ENCODE measurements at places on chromosomes 1 and 21. TPM values are rescaled to one million over a fixed set of nuclear protein-coding genes. Genes with fewer than 3 reads are reported as not detected.

DNA sequence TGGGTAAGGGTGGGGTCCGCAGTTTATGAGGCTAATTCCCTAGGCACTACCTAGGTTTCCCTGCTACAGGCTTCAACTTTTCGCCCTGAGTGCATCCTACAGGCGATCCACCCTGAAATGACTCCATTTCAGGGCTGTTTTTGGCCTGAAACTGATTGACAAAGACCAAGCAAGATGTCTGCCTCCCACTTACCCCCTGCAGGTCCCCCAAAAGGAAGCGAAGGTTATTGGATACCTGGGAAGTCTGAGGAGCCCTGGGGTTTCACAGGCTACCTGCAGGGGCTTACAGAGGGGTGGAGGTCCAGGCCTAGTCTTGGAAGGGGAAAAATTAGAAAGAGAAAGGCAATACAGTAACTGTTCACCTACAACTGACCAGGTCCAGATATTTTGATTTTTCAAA lies 3.3 kb upstream of the TBX15 start:
- H3K4me1 ChIP-seq: peaks cover 25% of the 10 kb centered on the region
- no peak for DNase-seq
- no peak overlapping the region for H3K27ac ChIP-seq
- no peak overlapping the region for H3K4me3 ChIP-seq
- no peaks in the 10 kb centered on the region for H3K36me3 ChIP-seq

RGS4 gene
- 32.6 TPM for total RNA-seq

DNA sequence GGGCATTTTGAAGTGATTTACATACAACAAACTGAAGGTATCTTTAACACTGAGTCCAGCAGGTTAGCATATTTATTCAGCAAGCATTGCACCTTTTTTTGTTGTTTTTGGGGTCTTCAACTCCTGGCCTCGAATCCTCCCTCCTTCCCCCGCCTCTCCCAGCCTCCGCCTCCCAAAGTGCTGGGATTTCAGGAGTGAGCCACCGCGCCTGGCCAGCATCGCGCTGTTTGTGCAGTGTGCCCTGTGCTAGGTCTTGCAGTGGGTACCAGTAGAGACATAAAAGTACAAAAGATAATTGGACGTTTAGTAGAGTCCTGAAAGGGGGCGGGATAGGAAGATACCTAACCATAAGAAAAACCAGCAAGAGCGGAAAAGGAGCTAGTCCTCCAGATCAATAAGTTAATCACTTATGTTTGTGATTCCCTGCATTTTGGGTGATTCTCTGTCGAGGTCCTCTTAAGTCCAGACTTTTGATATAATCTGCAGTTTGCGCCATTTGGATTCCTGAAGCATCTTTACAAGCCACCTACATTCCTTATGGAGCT lies 111.8 kb downstream of the OSBPL9 start:
- DNase-seq: no peak
- no peaks in the 10 kb centered on the region for H3K27me3 ChIP-seq
- peaks cover 28% of the 10 kb centered on the region for H3K4me1 ChIP-seq
- peak overlapping the region; percentile 75 for H3K4me3 ChIP-seq
- no peaks in the 10 kb centered on the region for H3K36me3 ChIP-seq

GRCh38 chr1:100730130-100730529 lies 10.6 kb downstream of the VCAM1 start:
- no peak overlapping the region for H3K27ac ChIP-seq
- no peak overlapping the region for H3K4me3 ChIP-seq
- peaks cover under 1% of the 10 kb centered on the region for H3K4me1 ChIP-seq
- H3K27me3 ChIP-seq: no peaks in the 10 kb centered on the region

C1QTNF12 gene
- 12.5 TPM for total RNA-seq

DNA sequence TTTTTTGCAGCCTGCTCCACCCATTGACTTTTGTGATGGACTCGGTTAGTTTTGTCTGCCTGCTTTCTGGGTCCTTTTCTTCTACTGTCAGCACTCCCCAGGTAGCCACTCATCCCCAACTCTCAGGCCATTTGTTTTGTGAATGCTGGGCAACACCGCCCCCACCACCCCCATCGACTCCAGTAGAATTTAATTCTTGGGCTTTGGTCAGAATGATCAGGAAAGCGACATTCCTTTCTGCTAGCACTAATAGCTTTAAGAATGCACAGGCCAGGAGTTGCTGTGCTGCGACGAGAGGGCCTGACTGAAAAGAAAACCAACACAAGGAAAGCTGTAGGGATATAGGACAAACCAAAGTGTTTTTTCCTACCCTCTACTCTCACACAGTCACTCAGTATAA lies 144.4 kb downstream of the CDC7 start:
- peaks cover under 1% of the 10 kb centered on the region for H3K4me1 ChIP-seq
- H3K36me3 ChIP-seq: no peaks in the 10 kb centered on the region
- no peak for DNase-seq
- no peaks in the 10 kb centered on the region for H3K27me3 ChIP-seq
- H3K27ac ChIP-seq: no peak overlapping the region

GRCh38 chr1:227946624-227947385 lies 927 bp downstream of the WNT9A start:
- H3K27ac ChIP-seq: no peak overlapping the region
- H3K27me3 ChIP-seq: no peaks in the 10 kb centered on the region
- peaks cover 10% of the 10 kb centered on the region for H3K4me1 ChIP-seq
- no peaks in the 10 kb centered on the region for H3K36me3 ChIP-seq
- no peak for DNase-seq
- H3K4me3 ChIP-seq: peak overlapping the region; percentile 74

CENPS gene
- total RNA-seq: 10.4 TPM

DNA sequence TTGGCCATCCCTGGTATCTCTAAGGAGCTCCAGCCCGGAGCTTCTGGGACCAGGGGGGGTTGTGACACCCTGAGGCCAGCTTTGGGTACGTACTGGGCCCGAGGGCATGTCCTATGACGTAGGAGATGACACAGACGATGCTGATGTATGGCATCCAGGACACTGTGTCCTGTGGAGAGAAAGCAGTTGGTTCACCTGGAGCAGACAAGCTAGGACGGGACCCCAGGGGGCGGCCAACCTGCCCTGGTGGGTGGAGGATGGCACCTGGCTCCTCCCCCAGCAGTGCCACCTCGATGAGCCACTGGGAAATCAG lies 12.1 kb upstream of the SLC2A7 start:
- no peaks in the 10 kb centered on the region for H3K36me3 ChIP-seq
- H3K27ac ChIP-seq: no peak overlapping the region
- no peak overlapping the region for H3K4me3 ChIP-seq

- no peak overlapping the region for H3K27ac ChIP-seq
- no peak overlapping the region for H3K4me3 ChIP-seq
- H3K4me1 ChIP-seq: no peaks in the 10 kb centered on the region
- DNase-seq: no peak
Measured at GRCh38 chr1:14442669-14443068, 155.8 kb upstream of the KAZN start.

TSACC gene
- not detected for total RNA-seq

GRCh38 chr1:8004113-8004802 lies 21.9 kb downstream of the ERRFI1 start:
- no peak overlapping the region for H3K4me3 ChIP-seq
- H3K27ac ChIP-seq: peak overlapping the region; percentile 19
- H3K27me3 ChIP-seq: no peaks in the 10 kb centered on the region
- H3K4me1 ChIP-seq: peaks cover 6% of the 10 kb centered on the region
- peaks cover 4% of the 10 kb centered on the region for H3K36me3 ChIP-seq

- no peak for DNase-seq
- no peaks in the 10 kb centered on the region for H3K4me1 ChIP-seq
- no peak overlapping the region for H3K27ac ChIP-seq
- no peaks in the 10 kb centered on the region for H3K27me3 ChIP-seq
- H3K4me3 ChIP-seq: no peak overlapping the region
Measured at GRCh38 chr1:231653632-231654031, 27.0 kb downstream of the DISC1 start.

- DNase-seq: no peak
- H3K27me3 ChIP-seq: no peaks in the 10 kb centered on the region
- H3K4me1 ChIP-seq: no peaks in the 10 kb centered on the region
- H3K4me3 ChIP-seq: no peak overlapping the region
Measured at GRCh38 chr1:189103956-189104355, 1373.7 kb downstream of the BRINP3 start.

GRCh38 chr1:183652107-183652506 lies 1.0 kb downstream of the APOBEC4 start:
- H3K27ac ChIP-seq: no peak overlapping the region
- H3K27me3 ChIP-seq: no peaks in the 10 kb centered on the region
- DNase-seq: no peak
- no peak overlapping the region for H3K4me3 ChIP-seq
- H3K36me3 ChIP-seq: no peaks in the 10 kb centered on the region

SPATA45 gene
- total RNA-seq: not detected

- H3K27me3 ChIP-seq: no peaks in the 10 kb centered on the region
- H3K36me3 ChIP-seq: no peaks in the 10 kb centered on the region
- no peaks in the 10 kb centered on the region for H3K4me1 ChIP-seq
- no peak for DNase-seq
- H3K27ac ChIP-seq: no peak overlapping the region
Measured at GRCh38 chr1:88509379-88509778, 174.7 kb upstream of the PKN2 start.

DNA sequence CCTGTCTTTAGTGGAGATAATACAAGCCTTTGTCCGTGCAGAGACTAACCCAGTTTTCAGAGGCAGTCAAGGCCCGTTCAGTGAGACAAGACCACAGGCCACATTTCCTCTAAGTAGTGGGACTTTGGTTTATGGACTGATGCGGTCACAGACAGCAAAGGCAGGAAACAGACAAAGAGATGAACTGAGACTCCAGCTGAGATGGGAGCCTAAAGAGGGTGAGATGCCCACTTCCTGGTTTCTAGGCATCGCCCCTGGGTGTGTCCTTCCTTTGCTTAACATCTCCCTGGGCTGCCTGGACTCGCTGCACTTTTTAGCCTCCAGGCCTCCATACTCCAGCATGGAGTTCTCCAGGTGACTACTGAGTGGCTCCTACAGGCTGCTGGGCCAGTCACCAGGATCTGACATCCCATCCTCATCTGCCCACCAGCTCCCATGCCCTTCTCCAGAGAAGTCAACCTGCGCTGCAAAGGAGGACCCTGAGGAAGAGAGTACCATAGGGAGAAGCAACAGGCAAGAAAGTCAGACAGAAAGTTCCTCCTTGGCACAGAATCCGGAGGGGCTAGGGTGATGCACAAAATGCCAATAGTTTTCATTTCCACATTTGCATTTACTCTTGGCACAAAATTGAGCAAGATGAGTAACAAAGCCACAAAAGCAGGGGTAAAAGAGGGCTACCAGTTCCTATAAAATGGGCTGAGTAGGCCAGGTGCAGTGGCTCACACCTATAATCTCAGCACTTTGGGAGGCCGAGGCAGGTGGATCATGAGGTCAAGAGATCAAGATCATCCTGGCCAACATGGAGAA lies 15.1 kb downstream of the THEMIS2 start:
- no peak for DNase-seq
- H3K36me3 ChIP-seq: peaks cover 4% of the 10 kb centered on the region
- H3K27me3 ChIP-seq: no peaks in the 10 kb centered on the region
- no peaks in the 10 kb centered on the region for H3K4me1 ChIP-seq

LRRC53 gene
- not detected for total RNA-seq

Data from thoracic aorta (tissue), 2 donors.